CD4-positive, alpha-beta T cell treated with Interleukin-1 beta for 1 hour (primary cell): ENCODE measurements at places on chromosomes 16 and 17.

DNA sequence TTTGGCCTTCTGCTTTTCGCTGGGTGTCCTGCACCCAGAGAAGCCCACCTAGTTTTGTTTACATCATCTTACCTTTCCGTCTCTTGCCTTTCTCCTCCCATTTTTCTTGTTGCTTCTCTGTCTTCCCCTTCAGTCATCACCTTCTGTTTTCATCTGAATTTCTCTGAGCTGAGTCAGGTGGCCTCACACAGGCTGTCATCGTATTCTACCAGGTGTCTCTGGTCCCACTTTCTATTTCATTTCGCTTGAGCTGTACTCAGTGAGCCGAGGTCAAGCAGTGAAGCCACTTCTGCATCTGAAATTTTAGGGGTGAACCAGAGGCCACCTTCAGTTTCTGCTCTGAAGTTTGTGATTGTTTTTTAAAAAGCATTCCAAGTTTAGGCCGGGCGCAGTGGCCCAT, 9.7 kb downstream of the CRAMP1 start:
- DNase-seq: no peak

DNA sequence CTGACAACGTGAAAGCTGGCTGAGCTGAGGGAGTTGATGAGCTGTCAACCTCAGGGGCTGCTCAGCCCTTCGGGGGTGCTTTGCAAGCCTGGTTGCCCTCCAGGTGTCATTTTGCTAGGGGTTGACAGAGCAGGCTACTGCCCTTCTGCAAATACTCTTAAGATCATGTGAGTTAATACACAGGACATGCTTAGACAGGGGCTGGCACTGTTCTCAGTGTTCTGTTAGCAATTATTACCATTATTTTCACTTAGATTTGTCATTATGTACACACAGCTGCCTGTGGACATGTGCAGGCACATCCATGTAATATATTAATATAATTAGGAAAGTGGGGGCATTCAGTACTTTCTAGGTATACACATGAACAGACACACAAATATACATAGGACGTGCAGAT, 554.3 kb upstream of the HSBP1 start:
- DNase-seq: no peak

GRCh38 chr17:13365331-13365730, 236.4 kb downstream of the HS3ST3A1 start:
- DNase-seq: no peak

DNA sequence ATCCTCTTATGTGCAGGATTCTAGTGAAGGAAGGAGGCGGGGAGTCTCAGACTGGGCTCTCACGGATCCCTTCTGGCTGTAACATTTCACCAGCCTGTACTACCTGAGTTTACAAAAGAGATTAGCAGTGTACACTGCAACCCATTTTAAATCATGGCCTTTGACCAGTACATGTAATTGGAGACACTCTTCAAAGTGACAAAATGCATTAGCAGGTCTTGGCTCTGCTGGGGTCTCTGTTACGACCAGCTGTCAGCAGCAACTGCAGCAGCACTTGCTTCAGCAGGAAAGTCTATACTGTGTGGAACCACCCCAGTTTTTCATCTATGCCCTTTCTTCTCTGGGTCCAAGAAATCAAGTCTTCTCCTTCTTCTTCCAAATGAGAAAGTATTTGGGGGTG, 322.8 kb upstream of the ASIC2 start:
- DNase-seq: no peak

- DNase-seq: no peak
Measured at GRCh38 chr17:17572010-17572785, 19.3 kb downstream of the PEMT start.

DNA sequence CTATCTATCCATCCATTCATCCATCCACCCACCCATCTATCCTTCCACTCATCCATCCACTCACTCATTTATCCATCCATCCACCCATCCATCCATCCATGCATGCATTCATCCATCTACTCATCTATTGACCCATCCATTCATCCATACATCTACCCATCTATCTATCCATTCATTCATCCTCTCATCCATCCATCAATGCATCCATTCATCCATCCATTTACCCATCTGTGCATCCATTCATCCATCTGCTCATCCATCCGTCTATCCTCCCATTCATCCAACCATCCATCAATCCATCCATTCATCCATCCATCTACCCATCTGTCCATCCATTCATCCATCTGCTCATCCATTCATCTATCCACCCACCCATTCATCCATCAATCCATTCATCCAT, 224.5 kb upstream of the MAF start:
- DNase-seq: no peak

GRCh38 chr17:17750881-17751280, 69.6 kb downstream of the RAI1 start:
- peak; percentile 73 for DNase-seq

- peak; percentile 8 for DNase-seq
Measured at GRCh38 chr17:18920911-18921441, 31.0 kb upstream of the SLC5A10 start.

DNA sequence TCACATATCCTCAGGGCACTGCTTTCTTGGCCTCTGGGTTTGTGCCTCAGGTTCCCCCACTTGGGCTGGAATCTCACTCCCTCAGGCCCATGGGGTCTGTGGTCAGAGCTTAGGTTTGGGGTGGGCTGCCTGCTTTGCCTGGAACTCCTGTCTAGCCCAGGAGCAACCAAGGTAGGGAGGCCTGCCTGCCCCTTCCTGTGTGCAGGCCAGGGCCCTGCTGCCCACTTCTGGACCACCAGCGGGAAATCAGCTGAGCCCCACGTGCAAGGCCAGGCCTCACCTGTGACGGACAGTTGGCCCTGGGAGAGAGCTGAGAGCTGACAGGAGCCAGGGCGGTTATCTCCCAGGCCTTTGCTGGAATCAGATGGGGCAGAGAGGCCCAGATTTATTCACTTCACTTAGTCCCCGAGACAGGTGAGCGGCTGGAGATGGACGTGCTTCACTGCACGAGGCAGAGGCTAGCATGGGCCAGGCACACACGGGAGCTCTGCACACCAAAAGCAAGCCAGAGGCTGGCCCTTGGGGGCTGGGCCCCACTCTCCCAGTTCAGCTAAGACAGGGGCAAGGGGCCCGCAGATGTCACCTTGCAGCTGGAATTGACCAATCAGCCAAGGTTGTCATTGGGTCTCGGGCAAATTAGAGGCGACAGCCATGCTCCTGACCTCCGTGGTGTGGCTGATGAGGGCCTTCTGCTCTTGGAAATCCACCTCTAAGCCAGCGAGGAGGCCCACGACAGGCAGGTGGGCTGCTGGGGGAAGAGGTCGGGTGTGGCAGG, 49.9 kb upstream of the DOC2B start:
- no peak for DNase-seq

GRCh38 chr17:74749279-74750038, 1.0 kb downstream of the NHERF1 start:
- no peak for DNase-seq

- DNase-seq: no peak
Measured at GRCh38 chr17:67993998-67994361, 2.3 kb downstream of the C17orf58 start.

GRCh38 chr16:81399909-81400308, 44.7 kb upstream of the CMIP start:
- DNase-seq: no peak

DNA sequence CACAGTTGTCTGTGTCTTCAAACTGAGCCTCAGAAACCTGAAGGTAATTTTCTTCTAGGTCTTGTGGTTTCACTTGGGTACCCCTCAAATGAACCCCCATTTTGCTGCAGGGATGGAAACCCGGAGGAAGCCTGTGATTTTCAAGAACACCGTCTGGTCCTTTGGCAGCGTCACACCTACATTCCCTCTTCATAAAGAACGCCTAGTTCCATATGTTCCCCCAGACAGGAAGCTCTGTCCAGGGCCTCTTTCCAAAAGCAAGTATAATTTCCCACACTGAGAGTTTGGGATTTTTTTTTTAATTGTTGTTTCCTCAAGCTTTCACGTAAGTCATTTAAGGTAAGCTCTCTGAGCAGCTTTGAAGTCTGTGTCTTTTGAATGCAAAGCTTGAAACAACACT, 515.0 kb downstream of the TMEM114 start:
- no peak for DNase-seq

DNA sequence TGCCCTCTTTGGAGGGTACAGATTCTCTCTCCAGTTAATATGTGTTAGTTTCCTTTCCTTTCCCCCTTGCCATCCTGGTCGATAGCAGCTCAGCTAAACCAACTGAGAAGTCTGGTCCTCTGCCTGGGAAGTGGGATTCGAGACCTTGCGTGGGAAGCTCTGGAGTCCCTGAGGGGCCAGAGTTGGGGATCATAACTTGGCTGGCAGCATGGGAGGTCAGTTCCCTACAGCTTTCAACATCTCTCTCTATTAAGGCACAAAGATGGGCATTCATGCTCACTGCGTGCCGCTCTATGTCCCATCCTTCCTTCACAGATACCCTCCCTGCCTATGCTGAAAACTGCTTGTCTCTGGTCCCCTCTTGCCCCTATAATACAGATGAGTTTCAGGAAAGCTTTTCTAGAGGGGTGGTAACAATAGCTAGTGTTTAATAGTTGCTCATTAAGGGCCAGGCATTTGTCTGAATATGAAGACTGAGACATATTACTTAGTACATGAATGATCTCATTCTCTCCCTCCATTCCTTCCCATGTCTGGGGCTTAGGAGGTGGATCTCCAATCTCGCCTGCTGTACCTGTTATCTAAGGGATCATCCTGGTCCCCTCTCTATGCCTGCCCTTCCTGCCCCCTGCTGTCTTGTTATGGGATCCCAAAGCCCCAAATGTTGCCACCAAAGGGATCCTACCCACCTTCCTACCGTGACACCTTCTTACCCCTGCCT, 10.8 kb downstream of the THRA start:
- DNase-seq: no peak

GRCh38 chr17:39069114-39069756, 82.2 kb downstream of the PLXDC1 start:
- DNase-seq: peak; percentile 38

- no peak for DNase-seq
Measured at GRCh38 chr17:61159221-61159814, 240.3 kb upstream of the TBX2 start.

- no peak for DNase-seq
Measured at GRCh38 chr17:43627653-43628052, 34.1 kb downstream of the MEOX1 start.

GRCh38 chr17:43515656-43516055, 30.5 kb downstream of the ETV4 start:
- DNase-seq: no peak

DNA sequence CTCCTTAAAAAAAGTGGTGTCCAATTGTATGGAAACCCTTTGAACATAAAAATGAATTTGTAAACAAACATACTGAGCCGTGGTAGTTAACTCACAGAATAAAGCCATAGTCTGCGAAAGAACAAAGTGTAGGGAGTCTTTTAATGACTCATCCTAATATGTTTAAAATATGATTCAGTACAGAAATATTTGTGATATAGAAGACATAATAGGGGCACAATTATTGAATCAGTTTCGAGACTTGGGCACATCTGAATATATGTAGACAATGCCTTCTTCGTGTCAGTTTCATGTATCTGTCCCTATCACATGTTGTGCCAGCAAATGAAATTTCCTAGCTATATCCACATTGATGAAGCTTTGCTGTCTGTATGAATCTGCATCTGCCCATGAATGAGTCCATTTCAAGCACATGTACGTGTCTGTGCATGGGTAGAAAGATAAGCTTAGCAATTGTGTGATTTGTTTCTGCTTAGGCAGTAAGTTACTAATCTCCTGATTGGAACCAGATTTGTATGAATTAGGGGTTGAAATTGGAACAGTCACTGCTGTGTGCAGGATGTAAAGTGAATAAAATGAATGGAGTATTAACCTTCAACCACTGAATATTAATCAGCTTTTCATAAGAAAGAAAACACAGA, 112.5 kb upstream of the SOX9 start:
- DNase-seq: no peak

- peak; percentile 20 for DNase-seq
Measured at GRCh38 chr17:32445074-32445415, 735 bp downstream of the PSMD11 start.

DNA sequence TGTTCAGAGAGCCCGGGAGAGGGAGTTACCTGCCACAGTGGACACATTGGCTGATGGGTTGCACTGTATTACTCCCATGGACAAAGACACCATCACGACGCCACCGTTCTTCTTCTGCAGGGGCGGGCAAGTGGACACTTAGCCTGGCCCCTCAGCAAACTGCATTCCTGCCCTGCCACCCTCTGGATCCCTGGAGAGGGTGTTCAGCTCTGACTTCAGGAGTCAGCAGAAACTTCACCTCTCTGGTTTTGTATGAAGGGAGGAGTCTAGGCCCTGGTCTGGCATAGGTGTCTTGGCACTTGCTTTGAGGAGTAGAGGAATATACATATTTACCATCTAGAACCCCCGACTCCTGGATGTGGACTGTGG, 9.3 kb downstream of the DPEP2 start:
- DNase-seq: no peak

GRCh38 chr17:48555258-48556228, 10.6 kb upstream of the HOXB2 start:
- DNase-seq: no peak

- DNase-seq: no peak
Measured at GRCh38 chr16:87835882-87836331, 33.4 kb downstream of the SLC7A5 start.

DNA sequence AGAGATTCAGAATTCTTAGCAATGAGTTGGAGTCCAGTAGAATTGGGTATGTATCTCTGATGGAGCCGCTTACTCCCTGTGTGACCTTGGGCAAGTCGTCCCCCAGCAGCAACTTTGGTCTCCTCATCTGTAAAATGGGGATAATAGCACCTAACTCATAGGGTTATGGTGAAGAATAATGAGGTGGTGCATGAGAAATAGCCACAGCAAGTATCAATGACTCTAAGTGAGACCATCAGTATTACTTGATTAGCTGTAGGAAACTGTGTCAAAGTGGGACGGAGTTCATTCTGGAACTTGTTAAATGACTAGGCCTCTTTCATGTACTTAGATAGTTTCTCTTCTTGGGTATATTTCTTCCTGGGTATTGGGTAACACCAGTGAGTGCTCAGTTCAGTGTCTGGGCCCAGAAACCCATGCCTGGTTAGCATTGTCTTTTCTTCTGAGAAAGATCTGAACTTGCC, 6.4 kb downstream of the PRKCB start:
- no peak for DNase-seq

DNA sequence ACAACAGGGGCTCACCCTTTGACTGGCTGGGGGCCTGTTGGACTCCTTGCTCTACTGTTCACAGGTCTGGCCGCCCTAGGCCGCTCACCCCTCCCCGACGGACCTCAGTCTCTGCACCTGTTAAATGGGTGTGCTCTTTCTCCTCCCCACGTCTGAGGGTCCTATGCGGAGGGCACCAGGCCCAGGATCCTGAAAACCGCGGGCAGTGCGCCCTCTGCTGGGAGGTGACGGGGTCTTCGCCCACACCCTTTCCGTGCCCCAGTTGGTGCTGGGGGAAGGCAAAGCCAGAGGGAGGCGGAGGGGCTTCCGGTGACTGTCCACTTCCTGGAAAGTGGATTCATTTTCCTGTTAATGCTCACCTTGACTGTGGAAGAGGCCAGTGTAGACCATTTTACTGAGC, 1010.9 kb downstream of the KCNJ18 start:
- no peak for DNase-seq

- no peak for DNase-seq
Measured at GRCh38 chr17:72452286-72453173, 331.7 kb downstream of the SOX9 start.

- no peak for DNase-seq
Measured at GRCh38 chr17:28725166-28725659, 820 bp downstream of the TLCD1 start.
